ENCODE measurements at places on chromosomes 4 and X.

DNA sequence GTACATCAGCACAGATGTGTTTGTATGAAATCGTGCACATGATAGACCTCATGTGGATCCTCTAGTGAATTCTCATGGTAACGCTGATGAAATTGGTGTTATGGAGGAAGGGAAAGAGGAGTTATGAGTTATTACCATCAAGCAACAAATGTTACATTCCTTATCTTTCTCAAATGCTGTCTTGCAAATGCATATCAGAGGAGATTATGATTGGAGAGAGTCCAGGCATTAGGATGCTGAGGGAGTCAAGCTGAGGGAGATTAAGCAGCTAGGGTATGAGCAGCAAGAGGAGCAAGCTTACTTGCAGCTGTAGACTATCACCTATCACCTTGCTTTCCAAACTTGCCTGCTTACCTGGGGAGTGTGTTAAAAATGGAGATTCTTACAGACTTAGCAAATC lies 36.8 kb upstream of the SFRP2 start:
- no peak for DNase-seq

DNA sequence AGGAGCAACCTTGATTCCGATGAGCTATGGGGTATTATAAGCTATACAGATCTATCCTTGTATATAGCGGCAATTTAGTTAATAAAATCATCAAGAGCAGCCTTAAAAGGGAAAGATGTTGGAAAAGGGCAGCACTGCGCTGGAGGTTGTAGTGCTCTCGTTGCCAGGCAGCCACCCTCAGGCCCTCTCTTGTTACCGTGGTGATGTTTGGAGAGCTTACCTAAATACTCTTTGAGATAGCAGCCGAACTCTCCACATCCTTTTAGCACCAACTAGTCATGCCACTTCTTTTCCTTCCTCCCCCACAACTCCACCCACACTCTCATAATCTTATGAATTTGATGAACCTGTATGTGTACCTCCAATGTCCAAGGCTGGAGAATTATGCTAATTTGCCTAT lies 3.8 kb upstream of the RADX start:
- DNase-seq: no peak

DNA sequence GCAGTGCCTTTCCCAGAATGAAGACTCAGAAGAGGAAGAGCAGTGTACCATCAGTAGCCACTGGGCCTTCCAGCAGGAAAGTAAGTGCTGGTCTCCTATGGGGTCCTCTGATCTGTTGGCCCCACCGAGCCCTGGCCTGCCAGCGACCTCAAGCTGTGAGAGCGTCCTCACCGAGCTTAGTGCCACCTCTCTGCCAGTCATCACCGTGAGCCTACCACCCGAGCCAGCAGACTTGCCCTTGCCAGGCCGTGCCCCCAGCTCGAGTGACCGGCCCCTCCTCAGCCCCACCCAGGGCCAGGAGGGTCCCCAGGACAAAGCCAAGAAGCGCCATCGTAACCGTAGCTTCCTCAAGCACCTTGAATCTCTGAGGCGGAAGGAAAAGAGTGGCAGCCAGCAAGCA lies 69.7 kb downstream of the STARD8 start:
- DNase-seq: no peak

- no peak for DNase-seq
Measured at GRCh38 chrX:13545726-13546125, 23.7 kb upstream of the EGFL6 start.

DNA sequence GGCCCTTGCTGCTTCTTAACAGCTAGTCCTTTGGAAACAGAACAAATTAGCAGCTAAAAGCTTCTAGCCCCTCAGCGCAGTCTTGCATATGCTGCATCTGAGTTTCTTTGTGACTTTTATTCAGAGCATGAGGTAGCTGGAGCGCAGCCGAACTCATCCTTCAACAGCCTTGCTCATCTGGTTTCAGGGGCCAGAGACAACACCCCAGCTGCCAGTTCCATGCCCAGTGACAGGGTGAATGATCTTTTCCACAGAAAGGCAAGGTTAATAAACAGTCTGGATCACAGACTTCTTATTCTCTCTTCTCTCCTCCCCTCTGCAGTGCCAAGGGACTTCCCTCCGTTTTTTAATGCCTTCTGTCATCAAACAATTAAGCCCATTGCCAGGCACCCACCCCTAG lies 216.6 kb upstream of the INTU start:
- DNase-seq: no peak

DNA sequence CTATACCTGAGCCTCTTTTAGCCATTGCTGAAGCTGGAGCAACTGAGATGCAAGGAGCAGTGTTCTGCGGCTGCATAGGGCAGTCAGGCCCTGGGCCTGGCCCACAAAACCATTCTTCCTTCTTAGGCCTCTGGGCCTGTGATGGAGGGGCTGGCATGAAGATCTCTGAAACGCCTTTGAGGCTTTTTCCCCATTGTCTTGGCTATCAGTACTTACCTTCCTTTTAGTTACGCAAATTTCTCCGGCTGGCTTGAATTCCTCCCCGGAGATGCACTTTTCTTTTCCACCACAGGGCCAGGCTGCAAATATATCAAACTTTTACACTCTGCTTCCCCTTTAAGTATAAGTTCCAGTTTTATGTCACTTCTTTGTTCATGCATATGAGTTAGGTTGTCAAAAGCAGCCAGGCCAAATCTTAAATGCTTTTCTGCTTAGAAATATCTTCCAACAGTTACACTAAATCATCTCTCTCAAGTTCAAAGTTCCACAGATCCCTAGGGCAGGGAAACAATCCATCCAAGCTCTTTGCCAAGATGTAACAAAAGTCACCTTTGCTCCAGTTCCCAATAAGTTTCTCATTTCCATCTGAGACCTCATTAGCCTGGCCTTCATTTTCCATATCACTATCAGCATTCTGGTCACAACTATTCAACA lies 194.4 kb upstream of the PCDH7 start:
- DNase-seq: no peak

DNA sequence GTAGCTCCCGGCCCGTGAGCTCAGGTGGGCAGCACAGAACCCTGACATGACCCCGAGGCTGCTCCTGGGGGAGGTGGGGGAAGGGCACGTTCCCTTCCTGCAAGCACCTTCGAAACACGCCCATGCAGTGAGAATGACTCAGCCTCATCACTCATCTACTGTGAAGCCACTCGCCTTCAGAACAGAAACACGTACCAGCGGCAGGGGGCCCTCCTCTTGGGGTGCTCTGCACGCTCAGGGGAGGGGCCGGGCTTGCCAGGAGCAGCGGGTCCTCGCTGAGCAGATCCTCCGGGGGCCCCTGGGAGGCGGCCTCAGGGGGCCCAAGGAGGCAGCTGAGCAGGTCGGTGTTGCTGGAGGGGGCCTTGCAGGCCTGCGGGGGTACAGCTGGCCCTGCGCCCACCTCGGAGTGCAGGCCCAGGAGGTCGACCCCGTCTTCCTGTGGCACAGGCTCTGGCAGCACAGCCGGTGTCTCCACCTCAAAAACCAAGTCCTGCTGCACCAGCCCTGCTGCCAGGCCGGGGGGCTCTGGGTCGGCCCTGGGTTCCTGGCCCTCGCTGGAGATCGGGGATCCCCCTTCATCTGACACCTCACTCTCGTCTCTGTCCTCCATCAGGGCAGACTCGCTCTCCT lies 40.9 kb upstream of the CPLX1 start:
- no peak for DNase-seq

- no peak for DNase-seq
Measured at GRCh38 chr4:86928400-86929255, 6.2 kb upstream of the AFF1 start.

GRCh38 chr4:66169341-66169740 lies 499.1 kb upstream of the EPHA5 start:
- DNase-seq: no peak

- no peak for DNase-seq
Measured at GRCh38 chrX:151174581-151175282, 1.7 kb upstream of the GPR50 start.

DNA sequence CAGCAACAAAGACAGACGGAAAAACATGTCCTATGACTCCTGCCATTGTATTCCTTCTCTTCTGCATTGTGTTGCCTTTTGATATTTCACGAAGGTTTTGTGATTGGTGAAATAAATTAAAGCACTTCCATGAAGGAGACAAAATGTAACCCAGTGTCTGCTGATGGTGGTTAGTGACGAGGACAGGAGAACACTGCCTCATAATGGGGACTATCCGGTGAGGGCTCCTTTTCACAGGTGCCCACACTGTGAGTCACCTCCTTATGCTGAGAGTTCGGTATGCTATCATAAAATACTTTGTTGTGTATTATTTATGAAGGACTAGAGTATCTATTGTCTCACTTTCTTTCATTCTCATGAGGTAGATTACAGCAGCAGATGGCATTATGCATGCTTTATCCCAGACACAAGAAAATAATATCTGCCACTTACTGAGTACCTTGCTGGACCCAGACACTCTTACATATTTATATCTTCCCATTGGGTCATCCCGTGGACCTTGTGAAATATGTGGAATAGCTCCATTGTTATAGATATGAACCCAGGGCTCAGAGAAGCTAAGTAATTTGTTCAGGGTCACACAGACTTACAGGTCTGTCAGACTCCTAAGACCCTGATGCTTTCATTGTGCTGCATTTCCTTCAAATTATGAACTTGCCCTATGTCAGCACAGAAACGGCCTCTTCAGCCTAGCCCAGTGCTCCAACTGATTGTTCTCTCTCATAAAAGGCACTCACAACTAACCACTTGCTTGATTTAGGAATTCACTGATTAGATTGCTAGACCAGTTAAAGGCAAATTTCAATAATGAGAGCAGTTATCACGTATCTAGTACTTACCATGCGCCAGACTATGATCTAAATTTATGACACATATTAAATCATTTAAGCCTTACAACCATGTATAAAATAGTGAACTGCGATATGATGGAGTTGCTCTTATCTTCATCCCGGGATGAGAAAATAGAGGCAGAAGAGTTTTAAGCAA lies 31.2 kb downstream of the PLS3 start:
- no peak for DNase-seq

- no peak for DNase-seq
Measured at GRCh38 chrX:40420899-40421729, 159.7 kb upstream of the ATP6AP2 start.

DNA sequence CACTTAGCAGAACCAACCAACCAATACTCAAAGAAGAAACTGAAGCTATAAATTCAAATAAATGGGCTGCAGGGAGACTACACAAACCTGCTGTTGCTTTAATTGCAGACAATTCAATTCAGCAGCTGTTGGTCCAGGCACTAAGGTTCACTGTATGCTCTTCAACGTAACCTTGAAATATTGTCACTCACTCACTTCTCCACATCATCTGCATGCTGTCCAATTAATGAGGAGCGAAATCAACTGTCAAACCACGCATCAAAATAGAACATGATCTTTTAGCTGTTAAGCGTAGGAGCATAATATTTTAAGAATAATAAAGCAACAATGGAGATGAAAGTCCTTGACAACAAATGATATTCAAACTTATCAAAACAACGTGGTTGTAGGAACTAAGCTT lies 17.0 kb downstream of the ENOX2 start:
- DNase-seq: no peak

DNA sequence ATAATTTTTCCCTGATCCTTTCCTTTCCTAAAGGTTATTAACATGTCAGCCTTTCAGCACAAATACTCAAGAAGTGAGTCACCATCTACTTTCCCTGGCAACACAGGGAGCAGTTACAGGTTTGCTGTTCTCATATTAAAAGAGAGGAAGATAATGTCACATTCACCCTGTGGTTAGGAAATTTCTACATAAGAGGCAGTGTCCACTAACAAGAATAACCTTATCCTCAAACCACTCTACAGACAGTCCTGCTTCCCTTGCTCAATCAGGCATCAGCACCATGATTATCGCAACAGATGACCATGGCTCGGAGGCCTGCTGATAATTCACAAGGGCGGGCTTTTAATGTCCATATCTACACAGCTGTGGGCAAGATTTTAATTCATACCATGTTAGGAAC lies 30.9 kb downstream of the RNF150 start:
- peak; percentile 49 for DNase-seq

- DNase-seq: no peak
Measured at GRCh38 chr4:118816538-118817177, 19.3 kb downstream of the SEC24D start.

DNA sequence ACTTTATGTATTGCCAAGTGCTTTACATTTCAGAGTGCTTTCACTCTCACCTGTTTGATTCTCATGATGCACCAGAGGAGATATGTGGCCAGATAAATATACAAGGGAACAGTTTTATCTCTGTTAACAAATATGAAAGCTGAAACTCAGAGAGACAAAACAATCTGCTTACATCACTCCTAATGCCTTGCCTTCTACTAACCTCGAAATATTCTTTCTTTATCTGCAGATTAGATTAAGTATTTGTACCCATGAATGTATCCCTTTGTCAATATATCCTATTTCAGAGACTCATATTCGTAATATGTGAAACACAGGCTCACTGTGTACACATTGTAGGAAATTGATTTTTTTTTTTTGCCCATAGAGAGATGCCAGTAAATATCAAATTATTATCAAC lies 178.1 kb downstream of the NWD2 start:
- DNase-seq: no peak

GRCh38 chrX:132482632-132483031 lies 6.2 kb downstream of the MBNL3 start:
- no peak for DNase-seq

DNA sequence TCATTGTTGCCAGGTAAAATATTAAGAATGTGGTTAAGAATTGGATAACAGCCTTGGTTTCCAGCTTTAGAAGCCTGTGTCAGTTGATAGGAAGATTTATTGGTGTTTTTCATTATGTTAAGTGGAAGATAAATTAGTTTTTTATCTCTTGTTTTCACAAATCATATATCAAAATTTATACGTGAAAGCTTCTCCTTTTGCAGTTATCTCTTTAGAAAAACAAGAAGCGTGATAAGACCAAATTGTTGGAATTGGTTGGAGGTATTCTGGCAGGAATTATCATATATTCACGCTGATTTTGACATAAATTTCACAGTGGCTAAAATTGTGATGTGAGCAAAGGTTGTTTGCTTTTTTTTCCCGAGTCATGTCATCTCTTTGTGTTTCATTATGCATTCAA lies 90.6 kb downstream of the FRMPD4 start:
- no peak for DNase-seq

DNA sequence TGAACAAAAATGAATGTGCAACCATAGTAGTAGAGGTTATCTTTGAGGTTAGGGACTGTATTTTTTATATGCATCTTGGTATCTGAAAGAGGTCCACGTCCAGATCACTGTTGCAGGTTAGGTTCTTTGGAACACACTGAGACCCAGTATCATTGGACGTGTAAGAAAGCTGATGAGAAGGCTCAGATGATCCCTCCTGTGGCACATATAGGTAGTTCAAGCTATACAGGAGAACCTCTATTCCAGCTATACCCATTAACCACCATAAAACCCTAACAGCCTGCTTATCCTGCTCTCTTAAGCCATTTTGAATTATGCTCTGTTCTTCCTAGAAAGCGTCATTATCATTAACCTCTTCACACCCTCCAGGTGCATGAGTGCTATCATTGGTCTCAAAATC lies 930.7 kb upstream of the HS3ST1 start:
- DNase-seq: no peak

Data from fibroblast of skin of left biceps (primary cell).